Heart right ventricle (tissue), 16 donors: ENCODE measurements at places on chromosomes 11 and 22.

DNA sequence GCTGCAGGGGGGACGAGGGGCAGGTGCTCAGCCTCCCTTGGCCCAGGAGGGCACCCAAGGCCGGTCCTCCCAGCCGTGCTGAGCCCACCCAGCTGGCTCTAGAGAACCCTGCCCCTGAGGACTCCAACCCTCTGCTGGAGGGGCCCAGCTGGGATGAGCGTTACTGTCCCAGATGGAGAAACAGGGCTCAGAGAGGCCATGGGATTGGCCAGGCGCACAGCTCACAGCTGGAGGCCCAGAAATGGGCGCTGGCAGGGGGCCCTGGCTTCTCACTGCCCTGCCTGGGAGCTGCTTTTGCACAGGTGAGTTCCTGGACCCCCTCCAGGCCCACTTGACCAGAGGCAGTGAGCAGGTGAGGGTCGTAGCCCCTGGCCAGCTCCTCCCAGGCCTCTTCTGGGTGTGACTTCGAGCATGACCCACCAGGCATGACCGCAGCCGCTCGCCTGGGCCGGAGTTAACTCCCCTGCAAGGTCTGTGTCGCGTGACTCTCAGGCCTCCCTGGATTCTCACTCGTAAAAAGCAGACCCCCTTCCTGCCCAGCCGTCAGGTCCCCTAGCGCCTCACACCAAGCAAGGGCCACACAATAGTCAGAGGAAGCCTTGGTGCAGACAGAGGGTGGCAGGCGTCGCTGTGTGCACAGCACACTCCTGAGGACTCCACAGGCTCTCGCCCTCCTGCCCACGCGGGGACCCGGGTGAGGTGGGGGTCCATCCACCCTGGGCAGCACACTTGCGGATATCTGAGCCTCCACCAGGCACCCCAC, 19.7 kb upstream of the IL17REL start:
- no peak for DNase-seq

GRCh38 chr11:46391578-46392420, at the start of gene CHRM4:
Gene CHRM4 (minus strand): TSS chr11:46391776. CDS start chr11:46386557, 5,219 bp downstream.
- DNase-seq = no peak

GRCh38 chr11:12172493-12173013, 62.2 kb downstream of the MICAL2 start:
- DNase-seq = no peak

- no peak for DNase-seq
Measured at GRCh38 chr11:45670386-45671135, 5.1 kb upstream of the CHST1 start.
